ENCODE measurements at places on chromosomes 1 and 21.

GRCh38 chr1:112685913-112686312 is 11.5 kb downstream of the MOV10 start:
- no peak for DNase-seq

DNA sequence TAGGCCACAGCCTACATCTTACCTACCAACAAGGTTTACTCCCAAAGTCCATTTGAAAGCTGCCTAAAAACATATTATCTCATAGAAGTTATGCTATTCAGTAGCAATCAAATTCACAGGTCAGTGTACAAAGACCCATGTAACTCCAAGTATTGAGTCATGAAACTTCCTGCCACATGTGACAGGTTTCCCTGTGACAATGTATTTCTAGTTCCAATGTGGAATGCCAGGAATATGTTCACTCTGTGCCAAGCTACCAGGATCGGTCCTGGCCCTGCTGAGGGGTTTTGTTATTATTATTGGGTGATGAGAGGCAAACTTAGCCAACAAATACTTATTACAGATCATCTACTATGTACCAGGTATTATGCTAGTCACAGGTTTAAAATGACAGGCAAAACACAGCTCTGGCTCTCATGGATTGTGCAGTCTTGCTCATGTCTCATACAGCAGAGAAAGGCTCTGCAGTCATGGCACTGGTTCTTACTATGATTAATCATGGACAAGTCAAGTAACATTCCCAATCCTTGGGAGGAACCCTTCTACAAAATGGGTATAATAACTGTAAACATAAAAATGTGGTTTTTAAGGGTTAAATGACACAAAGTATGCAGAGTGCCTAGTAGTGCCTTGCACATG is 22.5 kb downstream of the DPH5 start:
- no peak for DNase-seq

DNA sequence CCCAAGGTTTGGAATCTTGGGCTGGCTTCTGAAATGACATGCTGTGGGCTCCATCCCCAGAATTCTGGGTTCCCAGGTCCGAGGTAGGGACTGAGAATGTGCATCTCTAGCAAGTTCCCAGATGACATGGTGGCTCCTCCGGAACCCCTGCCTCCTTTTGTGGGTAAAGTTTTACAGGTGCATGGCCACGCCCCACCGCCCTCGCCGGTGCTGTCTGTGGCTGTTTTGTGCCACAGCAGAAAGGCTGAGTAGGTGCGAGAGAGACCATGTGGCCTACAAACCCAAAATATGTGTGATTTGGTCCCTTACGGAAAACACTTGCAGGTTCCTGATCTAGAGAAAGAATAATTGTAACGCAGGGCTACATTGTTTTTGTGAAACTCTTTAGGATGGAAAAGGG is 30.9 kb downstream of the SKI start:
- DNase-seq = no peak

DNA sequence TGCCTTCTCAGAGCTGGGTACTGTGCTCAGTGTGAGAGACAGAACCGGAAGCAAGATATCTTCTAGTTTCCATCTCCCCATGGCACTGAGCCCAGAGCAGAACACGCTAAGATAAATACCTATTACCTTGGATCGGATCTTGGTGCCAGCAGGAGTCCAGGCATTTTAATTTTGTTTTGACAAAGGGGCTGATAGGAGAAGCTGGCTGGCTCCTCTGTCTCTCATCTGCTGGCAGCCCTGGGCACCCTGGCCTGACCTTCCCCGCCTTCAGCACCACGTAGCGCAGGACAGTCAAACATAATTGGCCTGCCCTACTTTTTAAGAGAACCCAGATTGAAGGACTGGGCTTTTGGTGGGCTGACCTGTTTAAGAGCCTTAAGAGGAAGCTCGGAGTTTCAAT is 160.7 kb upstream of the KLHDC7A start:
- no peak for DNase-seq

GRCh38 chr1:208939537-208940085 is 643.9 kb upstream of the CAMK1G start:
- DNase-seq = no peak

- DNase-seq = no peak
These were observed 140.4 kb upstream of the UBE2U start for GRCh38 chr1:64062941-64063581.

GRCh38 chr1:152110365-152110859 is 4.8 kb downstream of the TCHH start:
- no peak for DNase-seq

DNA sequence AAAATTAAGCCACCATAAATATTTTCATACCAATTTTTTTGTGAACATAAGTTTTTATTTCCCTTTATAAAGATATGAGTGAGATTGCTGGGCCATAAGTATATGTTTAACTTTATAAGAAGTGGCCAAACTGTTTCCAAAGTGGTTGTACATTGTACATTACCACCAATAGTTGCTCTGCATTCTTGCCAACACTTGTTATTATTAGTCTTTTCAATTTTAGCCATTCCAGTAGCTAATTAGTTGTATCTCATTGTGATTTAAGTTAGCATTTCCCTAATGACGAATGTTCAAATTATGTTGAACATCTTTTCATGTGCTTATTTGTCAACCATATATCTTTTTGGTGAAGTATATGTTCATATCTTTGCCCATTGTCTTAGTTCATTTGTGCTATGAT is 64.0 kb upstream of the DNAH14 start:
- no peak for DNase-seq
